ENCODE measurements at places on chromosomes 7 and 10.

- no peak for DNase-seq
Observed at GRCh38 chr7:49778731-49779270, 5.4 kb downstream of the VWC2 start.

DNA sequence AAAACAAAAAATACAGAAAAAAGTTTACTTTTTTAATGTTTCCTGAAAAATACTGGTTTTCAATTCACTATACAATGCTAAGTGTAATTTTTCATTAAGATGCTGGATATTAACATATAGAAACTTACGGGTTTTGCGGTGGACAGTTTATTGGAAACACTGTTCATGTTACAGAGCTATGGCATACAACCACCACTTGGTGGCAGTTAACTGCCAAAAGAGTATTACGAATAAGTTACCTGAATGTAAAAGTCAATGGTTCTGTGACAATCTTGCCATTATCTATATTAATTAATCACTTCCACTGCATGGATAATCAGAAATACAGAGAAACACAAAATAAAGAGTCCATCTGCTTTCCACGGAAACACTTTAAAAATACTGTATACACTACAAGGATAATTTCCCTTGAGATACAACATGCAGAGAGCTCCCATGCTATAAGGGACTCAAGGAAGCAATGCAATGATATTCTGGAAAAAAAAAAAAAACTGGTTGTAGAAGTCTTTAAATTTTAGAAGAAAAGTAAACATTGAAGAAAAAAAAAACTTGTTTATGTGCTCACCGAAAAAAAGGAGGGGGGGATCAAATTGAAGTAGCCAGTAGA lies 97.0 kb downstream of the TPK1 start:
- DNase-seq, result peak; percentile 70

GRCh38 chr10:109823196-109823595 lies 100.1 kb downstream of the XPNPEP1 start:
- no peak for DNase-seq

DNA sequence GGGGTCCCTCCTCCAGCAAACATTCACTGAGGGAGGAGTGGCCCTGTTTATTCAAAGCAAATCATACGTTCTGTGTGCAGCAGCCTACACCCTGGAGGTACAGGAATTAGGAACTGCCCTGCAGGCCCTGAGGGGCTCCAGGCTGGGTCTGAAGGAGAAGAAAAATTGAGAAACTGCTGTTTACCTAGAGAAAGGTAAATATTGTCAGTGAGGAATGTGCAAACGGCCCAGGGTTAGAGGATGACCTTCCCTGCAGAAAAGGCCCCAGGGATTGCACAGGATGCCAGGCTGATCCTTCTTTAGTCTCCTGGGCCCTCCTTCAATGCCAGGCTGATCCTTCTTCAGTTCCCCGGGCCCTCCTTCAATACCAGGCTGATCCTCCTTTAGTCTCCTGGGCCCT lies 5.7 kb downstream of the CALML5 start:
- DNase-seq, result no peak

All from NCI-H82 (cell line).